ENCODE measurements at places on chromosomes 1 and 21.

- peak overlapping the region; percentile 76 for H3K27ac ChIP-seq
- H3K4me3 ChIP-seq, result no peak overlapping the region
- no peaks in the 10 kb centered on the region for H3K36me3 ChIP-seq
- H3K4me1 ChIP-seq, result peaks cover 26% of the 10 kb centered on the region
- no peak for DNase-seq
Observed at GRCh38 chr1:182603646-182604174, 479 bp downstream of the RGS16 start.

GRCh38 chr1:73181190-73181540 is 898.8 kb upstream of the NEGR1 start:
- H3K36me3 ChIP-seq, result no peaks in the 10 kb centered on the region
- DNase-seq, result no peak
- no peaks in the 10 kb centered on the region for H3K4me1 ChIP-seq
- no peak overlapping the region for H3K4me3 ChIP-seq

DNA sequence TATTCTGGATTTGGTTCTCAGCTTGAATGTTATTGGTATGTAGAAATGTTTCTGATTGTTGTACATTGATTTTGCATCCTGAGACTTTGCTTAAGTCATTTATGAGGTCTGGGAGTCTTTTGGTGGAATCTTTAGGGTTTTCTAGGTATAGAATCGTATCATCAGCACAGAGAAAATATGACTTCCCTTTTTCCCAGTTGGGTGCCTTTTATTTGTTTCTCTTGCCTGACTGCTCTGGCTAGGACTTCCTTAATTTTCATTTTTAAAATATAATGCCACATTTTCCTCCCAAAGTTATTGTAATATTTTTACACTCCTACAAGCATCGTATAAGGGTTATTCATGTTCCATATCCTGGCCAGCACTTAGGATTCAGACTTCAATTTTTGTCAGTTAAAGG is 111.1 kb downstream of the FNBP1L start:
- H3K36me3 ChIP-seq, result peaks cover 57% of the 10 kb centered on the region
- H3K4me1 ChIP-seq, result peaks cover 14% of the 10 kb centered on the region
- DNase-seq, result no peak
- H3K4me3 ChIP-seq, result peak overlapping the region; percentile 34

- no peak overlapping the region for H3K4me3 ChIP-seq
- H3K36me3 ChIP-seq, result no peaks in the 10 kb centered on the region
- H3K27me3 ChIP-seq, result no peaks in the 10 kb centered on the region
- no peak for DNase-seq
- H3K4me1 ChIP-seq, result peaks cover 23% of the 10 kb centered on the region
- H3K27ac ChIP-seq, result no peak overlapping the region
Observed at GRCh38 chr1:209391792-209392191, 191.7 kb upstream of the CAMK1G start.

- no peak overlapping the region for H3K27ac ChIP-seq
- no peak for DNase-seq
- peaks cover 36% of the 10 kb centered on the region for H3K36me3 ChIP-seq
- peaks cover 19% of the 10 kb centered on the region for H3K4me1 ChIP-seq
- no peaks in the 10 kb centered on the region for H3K27me3 ChIP-seq
- peak overlapping the region; percentile 1 for H3K4me3 ChIP-seq
Observed at GRCh38 chr1:108695535-108695934, 3.4 kb downstream of the PRPF38B start.

DNA sequence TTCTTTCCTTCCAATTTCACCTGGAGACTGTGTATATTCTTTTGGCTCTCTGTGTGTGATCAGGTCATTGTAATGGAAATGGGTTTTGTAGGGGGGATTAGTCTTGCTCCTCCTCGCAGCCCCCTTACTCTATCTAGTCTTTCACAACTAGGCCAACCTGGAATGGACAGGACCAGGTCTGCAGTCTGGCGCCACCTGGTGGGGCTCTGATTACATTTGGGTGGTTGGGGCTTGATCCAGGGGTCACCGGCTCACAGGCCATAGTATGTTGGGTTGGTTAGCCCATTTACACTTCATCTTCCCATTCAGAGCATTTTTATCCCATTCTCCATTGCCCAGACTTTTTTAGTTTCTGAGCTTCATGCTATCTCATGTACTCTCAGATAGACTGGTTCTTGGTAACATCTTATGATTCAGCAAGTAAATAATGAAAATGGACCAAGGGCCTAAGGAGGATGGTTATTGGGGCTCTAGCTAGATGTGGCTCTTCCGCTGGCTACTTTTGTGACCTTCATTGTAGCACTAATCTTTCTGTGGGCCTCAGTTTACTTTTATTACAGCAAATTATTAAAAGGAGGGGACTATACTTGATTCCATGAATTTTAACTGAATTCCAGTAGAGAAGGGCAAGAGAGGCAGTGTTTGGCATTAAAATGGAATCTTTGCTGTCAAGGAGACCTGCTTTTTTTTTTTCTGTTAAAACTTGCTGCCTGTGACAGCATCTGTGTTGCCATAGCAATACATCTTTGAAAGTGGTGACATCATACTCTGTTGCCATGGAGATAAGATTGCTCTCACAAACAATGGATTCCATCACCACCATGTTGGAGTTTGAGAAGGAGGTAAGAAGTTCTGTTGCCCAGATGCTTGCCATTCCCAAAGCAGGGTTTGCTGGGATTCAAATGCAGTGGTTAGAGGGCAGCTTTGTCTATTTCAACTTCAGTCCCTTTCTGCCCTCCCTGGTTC is 150.1 kb downstream of the PLXNA2 start:
- no peaks in the 10 kb centered on the region for H3K27me3 ChIP-seq
- peaks cover 44% of the 10 kb centered on the region for H3K36me3 ChIP-seq
- H3K4me3 ChIP-seq, result no peak overlapping the region

DNA sequence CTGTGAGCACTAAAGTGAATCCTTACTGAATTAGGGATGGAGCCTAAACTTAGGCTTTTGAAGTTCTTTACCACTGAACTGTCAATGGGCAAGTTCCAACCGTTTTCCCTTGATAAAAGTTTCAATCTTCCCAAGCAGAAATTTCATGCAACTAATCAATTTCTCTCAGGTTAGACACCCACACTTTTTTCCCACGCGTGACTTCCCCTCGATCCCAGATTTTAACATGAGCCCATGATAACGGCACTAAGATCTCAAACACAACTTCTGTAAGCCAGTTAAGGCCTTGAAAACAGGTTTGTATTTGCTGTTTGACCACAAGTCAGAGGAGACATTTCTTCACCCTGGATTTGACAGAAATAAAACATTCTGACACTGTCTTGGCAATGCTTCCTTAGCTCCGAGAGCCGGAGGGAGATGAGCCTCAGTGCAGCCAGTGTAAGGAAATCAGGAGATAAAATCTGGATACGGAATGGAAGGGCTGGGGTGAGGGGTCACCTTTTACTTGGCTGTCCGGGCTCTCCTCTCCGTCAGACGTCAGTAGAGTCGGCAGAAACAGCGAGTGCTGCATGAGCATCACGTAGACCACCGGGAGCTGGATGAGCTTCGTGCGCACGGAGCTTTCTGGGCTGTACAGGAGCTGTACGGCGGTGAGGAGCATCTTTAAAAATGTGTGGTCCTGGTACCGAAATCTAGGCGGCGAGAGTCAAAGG is 39.7 kb downstream of the MRAP start:
- peaks cover 20% of the 10 kb centered on the region for H3K4me1 ChIP-seq
- no peak for DNase-seq
- no peak overlapping the region for H3K4me3 ChIP-seq
- H3K27me3 ChIP-seq, result no peaks in the 10 kb centered on the region

GRCh38 chr1:197181982-197182381 is 35.5 kb upstream of the ASPM start:
- H3K4me1 ChIP-seq, result no peaks in the 10 kb centered on the region
- H3K27ac ChIP-seq, result no peak overlapping the region
- no peak overlapping the region for H3K4me3 ChIP-seq

DNA sequence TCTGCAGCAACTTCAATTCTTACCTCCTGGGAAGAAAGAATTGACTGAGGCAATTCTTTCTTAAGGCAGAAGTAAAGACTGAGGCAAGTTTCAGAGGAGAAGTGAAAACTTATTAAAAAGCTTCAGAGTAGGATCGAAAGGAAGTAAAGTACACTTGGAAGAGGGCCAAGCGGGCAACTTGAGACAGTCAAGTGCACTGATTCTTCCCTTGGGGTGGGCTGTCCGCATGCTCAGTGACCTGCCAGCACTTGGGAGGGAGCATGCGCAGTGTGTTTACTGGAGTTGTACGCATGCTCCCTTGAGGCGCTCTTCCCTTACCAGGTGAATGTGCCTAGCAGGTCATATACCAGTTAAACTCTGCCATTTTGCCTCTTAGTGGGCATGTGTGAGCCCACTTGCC is 55.3 kb upstream of the NBPF3 start:
- peaks cover 17% of the 10 kb centered on the region for H3K4me1 ChIP-seq
- H3K27me3 ChIP-seq, result peaks cover 3% of the 10 kb centered on the region
- H3K4me3 ChIP-seq, result no peak overlapping the region
- DNase-seq, result no peak
- no peaks in the 10 kb centered on the region for H3K36me3 ChIP-seq

- peak within 1 kb of the TSS; percentile 92 for H3K27ac ChIP-seq
- DNase-seq, result no peak
- peaks cover 24% of the 10 kb centered on the region for H3K4me1 ChIP-seq
- H3K4me3 ChIP-seq, result peak within 1 kb of the TSS; percentile 96
- no peaks in the 10 kb centered on the region for H3K27me3 ChIP-seq
- H3K36me3 ChIP-seq, result peaks cover 28% of the 10 kb centered on the region
Observed at GRCh38 chr21:46285206-46285661, at the start of gene MCM3AP. Gene MCM3AP, minus strand, starts transcription at chr21:46285611. Its CDS starts 325 bp downstream, at chr21:46285286.

- no peaks in the 10 kb centered on the region for H3K4me1 ChIP-seq
- no peaks in the 10 kb centered on the region for H3K36me3 ChIP-seq
- no peak overlapping the region for H3K27ac ChIP-seq
- no peak overlapping the region for H3K4me3 ChIP-seq
Observed at GRCh38 chr1:34776911-34777310, 4.1 kb upstream of the GJB3 start.

- H3K4me1 ChIP-seq, result peaks cover 19% of the 10 kb centered on the region
- no peaks in the 10 kb centered on the region for H3K36me3 ChIP-seq
- no peak overlapping the region for H3K4me3 ChIP-seq
Observed at GRCh38 chr1:30323352-30323751, 400.0 kb downstream of the MATN1 start.

- H3K4me3 ChIP-seq, result peak overlapping the region; percentile 37
- DNase-seq, result no peak
- H3K27me3 ChIP-seq, result no peaks in the 10 kb centered on the region
- no peak overlapping the region for H3K27ac ChIP-seq
Observed at GRCh38 chr1:3902571-3903091, 2.6 kb upstream of the C1orf174 start.

DNA sequence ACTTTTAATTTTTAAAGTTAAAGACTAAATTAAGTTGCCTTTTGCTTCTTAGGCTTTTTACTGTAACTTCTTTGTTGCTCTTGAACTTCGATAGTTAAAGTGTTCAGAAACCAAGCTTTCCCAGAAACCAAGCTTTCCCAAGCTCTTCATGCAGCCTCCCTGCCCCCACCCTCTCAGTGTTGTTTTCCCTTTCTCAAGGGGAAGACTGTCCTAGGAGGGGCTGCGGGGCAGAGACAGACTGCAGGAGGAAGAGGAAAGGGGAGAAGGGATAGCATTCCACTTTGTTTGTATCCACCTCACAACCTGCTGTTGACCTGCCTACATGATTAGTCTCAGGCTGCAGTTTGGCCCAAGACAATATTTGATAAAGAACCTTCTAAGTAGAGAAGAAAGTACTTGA is 39.0 kb upstream of the DIPK1A start:
- H3K27me3 ChIP-seq, result peaks cover 3% of the 10 kb centered on the region
- peaks cover 10% of the 10 kb centered on the region for H3K4me1 ChIP-seq
- H3K4me3 ChIP-seq, result peak overlapping the region; percentile 7
- no peaks in the 10 kb centered on the region for H3K36me3 ChIP-seq

DNA sequence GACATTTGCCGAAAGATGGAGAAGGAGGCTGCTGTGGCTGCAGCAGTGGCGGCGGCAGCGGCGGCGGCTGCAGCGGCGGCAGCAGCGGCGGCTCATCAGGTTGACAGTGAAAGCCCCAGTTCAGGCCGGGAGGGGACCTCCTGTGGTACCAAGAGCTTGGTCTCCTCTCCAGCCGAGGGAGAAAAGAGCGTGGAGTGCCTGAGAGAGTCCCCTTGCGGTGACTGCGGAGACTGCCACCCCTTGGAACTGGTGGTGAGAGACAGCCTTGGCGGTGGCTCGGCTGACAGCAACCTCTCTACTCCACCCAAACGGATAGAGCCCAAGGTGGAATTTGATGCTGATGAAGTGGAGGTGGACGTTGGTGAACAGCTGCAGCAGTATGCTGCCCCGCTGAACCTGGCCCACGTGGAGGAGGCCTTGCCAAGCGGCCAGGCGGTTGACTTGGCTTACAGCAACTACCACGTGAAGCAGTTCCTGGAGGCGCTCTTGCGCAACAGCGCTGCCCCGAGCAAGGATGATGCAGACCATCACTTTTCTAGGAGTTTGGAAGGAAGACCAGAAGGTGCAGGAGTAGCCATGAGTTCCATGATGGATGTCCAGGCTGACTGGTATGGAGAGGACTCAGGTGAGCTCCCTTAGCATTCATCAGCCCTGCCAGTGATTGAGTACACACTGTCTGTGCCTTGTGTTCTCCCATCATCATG is 6.3 kb downstream of the ZBTB8B start:
- peaks cover 5% of the 10 kb centered on the region for H3K4me1 ChIP-seq
- no peak overlapping the region for H3K27ac ChIP-seq
- no peak for DNase-seq
- no peaks in the 10 kb centered on the region for H3K27me3 ChIP-seq
- no peak overlapping the region for H3K4me3 ChIP-seq

DNA sequence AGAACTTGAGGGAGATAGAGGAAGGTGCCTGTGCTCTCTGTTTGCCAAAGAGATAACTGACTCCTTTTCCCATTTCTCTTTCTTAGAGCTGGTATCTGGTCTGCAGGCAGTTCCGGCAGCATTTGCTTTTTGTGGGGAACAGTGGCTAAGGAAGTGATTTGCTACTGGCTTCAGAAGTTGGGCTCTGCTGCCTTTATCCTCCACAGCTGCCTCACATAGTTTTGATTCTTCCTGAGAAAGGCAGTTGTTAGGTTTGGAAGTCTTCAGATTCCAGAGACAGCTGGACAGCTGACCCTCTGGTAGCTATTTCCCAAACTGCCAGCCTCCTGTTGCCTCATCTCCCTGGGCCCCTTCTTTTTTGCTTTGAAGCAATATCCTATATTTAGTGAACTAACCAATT is 62.6 kb upstream of the MACF1 start:
- H3K4me3 ChIP-seq, result no peak overlapping the region
- H3K36me3 ChIP-seq, result no peaks in the 10 kb centered on the region
- no peaks in the 10 kb centered on the region for H3K27me3 ChIP-seq
- H3K27ac ChIP-seq, result peak overlapping the region; percentile 90

GRCh38 chr1:63532727-63533126 is 9.4 kb downstream of the EFCAB7 start:
- H3K4me1 ChIP-seq, result no peaks in the 10 kb centered on the region
- no peak overlapping the region for H3K27ac ChIP-seq
- no peaks in the 10 kb centered on the region for H3K36me3 ChIP-seq
- no peaks in the 10 kb centered on the region for H3K27me3 ChIP-seq
- no peak overlapping the region for H3K4me3 ChIP-seq

DNA sequence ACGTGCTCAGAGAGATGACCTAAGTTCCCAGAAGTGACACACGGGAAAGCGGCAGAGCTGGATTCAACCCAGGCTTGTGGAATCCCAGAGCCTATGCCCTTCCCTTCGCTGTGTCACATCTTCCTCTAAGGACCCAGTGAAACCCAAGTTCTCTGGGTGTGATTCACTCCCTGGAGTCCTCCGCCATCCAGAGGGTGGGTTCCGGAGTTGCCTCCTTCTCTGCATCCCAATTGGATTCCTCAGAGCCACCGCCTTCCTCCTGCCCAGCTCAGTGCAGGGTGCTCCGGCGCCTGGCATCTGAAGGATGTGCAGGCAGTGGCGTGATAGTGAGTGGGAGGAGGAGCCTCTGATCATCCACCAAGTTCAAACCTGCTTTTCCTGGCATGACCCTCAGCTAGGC is 20.7 kb upstream of the RCC2 start:
- H3K27me3 ChIP-seq, result peaks cover 3% of the 10 kb centered on the region
- H3K4me1 ChIP-seq, result no peaks in the 10 kb centered on the region
- H3K4me3 ChIP-seq, result no peak overlapping the region

- no peak overlapping the region for H3K27ac ChIP-seq
- H3K4me1 ChIP-seq, result no peaks in the 10 kb centered on the region
- no peaks in the 10 kb centered on the region for H3K36me3 ChIP-seq
- H3K4me3 ChIP-seq, result no peak overlapping the region
Observed at GRCh38 chr1:192126030-192126619, 32.1 kb upstream of the RGS18 start.
